CD14-positive monocyte (primary cell): ENCODE measurements at places on chromosomes 2 and 18.

GRCh38 chr2:47012189-47012588 lies 96.6 kb upstream of the MCFD2 start:
- DNase-seq: no peak

GRCh38 chr2:223459328-223459939 lies 142.7 kb downstream of the SCG2 start:
- DNase-seq: no peak

DNA sequence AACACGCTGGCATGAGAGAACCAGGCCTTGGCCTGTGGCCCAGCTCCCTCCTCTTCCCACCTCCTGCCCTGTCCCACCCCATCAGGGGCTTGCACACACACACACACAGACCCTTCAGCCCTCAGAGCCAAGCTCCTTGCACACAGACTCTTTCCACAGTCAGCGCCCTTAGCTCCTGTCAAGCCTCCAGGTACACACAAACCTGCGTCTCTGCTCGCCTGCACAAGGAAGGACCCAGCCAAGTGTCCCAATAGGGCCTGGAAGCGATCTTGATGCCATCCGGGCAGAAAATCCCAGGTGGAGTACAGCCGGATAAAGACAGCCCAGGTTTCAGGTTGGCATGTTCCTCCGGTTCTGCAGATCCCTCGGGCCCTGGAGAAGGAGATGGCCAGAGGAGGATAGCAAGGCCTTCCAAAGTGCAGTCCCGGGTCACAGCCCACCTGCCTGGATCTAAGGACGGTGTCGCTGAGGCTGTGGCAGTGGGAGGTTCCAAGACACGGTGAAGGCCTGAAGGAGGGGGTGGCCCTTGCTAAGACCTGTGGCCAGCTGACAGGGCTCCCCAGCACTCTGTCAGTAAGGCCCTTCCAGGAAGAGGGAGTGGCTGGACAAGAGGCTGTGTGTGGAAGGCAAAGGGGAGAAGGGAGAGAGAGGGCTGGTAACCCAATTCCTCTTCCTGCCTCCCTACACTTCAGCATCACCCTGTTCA lies 18.5 kb upstream of the STEAP3 start:
- no peak for DNase-seq

GRCh38 chr2:48767330-48767729 lies 11.8 kb upstream of the LHCGR start:
- DNase-seq: no peak

- no peak for DNase-seq
Measured at GRCh38 chr2:117856415-117857210, 42.1 kb downstream of the DDX18 start.

DNA sequence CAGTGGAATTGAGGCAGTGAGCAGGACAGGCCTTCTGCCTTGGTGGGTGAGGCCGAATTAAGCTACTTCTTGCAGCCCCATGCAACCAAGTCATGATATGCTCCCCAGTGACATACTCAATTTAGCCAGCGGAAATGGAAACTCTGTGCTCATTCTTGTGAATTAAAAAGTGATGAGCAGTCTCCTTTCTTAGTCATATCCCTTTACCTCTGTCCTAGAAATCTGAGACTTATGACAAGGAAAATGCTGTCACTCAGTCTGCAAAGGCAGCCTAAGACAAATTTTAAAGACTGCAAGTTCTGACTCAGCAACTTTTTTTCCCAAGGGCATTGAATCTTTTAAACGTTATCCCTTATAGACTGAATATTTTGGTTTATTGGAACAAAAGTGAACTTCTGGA lies 218.2 kb downstream of the SH3BP4 start:
- DNase-seq: no peak

DNA sequence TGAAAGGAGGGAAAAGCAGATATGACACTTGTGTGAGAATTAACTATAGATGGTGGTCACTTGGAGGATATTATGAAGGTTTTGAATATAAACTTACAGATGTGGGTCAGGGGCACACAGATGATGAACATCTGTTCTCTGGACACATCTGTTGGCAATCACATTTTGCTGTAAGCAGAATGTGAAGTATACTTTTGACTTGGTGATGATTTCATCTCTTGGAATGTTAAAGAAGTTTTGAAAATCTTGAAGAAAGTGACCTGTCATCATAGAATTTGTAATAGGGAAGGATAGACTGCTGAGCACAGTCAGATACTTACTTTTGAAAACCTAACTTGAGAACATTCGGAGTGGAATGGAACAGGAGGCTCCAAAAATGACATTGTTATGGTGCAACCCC lies 40.2 kb downstream of the PIKFYVE start:
- DNase-seq: no peak

- no peak for DNase-seq
Measured at GRCh38 chr18:62637403-62637802, 77.9 kb upstream of the PHLPP1 start.

- DNase-seq: no peak
Measured at GRCh38 chr2:239105234-239105633, 257.3 kb downstream of the TWIST2 start.
